ENCODE measurements at places on chromosomes 1 and 21.

DNA sequence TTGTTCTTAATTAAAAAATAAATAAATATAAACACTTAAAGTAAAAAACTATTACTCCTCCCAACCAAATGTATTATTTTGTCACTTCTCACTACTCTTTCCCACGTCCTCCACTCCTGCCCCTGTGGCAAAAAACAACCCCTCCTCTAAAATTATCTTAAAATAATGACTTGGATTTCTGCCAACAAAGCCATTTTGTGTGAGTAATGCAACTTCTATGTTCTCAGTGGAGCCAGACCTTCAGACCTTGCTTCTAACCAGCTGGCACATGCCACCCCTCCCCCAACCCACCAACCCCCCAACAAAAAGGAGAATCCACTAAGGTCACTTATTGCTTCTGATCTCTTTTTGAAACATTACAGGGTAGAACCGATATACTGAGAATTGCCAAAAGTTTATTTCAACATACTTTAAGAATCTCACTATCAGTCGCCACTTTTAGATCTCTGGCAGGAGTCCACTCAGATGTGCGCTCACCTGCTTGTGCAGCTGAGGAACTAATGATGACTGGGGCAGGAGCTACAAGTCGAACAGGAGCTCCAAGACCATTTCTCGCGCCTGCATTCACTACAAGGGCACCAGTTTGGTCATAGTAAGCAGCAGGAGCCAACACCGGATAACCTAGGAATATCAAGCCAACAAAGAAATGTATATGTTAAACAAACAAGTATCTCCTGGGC is 58.3 kb upstream of the SDC3 start:
- DNase-seq, result no peak

DNA sequence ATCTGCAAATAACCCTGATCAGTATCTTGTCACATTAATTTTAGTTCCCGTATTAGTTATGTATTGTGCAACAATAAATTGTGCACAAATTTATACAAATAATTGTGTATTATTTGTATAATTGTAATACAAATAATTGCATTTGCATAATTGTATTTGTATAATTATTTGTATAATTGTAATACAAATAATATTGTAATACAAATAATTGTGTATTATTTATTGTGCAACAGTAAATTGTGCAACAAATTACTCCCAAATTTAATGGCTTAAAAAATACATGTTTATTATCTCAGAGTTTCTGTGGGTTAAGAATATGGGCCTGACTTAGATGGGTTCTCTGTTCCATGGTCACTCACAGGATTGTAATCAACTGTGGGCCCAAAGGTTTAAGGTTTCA is 86.2 kb upstream of the SAMSN1 start:
- DNase-seq, result no peak

DNA sequence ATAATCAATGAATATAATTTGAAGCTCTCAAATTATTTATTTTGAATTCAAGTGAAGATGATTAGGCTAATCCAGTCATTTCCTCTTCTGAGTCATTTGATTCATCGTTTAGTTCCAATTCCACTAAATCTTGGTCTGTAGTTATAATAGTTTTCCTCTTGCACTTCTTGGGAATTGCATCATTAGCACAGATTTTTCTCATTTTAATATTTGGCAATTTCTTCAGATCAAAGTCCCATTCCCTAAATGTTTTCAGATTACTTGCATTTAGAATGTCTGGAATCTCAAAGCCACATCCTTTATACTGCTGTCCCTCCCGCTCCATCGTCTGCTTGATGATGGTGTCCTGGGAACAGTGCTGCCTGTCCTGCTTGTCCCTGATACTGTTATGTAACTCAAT is 43.5 kb downstream of the MAST2 start:
- no peak for DNase-seq

GRCh38 chr1:104380003-104380402 is 630.3 kb downstream of the AMY1C start:
- DNase-seq, result no peak

GRCh38 chr21:46008893-46009621 is 27.5 kb downstream of the COL6A1 start:
- no peak for DNase-seq

DNA sequence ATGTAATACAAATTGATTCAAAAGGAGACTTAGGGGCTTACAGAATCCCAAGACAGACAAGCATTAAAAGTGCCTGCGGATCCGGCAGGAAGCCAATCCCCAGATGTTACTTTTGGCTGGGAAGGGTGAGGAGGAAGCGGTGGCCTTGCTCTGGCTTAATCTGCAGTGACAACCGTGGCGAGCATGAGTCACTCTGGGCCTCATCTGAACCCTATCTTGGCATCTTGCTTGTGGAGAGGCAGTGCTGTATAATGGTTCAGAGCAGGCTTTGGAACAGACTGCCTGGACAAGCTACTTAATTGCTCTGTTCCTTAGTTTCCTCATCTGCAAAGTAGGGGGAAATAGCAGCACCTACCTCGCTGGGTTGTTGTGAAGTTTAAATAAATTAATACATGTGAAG is 74.1 kb downstream of the XCL2 start:
- peak; percentile 58 for DNase-seq

DNA sequence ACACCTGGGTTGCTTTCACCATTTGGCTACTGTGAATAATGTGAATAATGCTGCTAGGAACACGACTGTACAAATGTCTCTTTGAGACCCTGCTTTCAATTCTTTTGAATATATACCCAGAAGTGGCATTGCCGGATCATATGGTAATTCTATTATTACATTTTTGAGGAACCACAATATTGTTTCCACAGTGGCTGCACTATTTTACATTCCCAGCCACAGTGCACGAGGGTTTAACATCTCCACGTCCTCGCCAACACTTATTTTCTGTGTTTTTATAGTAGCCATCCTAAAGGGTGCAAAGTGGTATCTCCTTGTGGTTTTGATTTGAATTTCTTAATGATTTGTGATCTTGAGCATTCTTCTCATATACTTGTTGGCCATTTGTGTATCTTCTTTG is 15.7 kb downstream of the FHAD1 start:
- no peak for DNase-seq

DNA sequence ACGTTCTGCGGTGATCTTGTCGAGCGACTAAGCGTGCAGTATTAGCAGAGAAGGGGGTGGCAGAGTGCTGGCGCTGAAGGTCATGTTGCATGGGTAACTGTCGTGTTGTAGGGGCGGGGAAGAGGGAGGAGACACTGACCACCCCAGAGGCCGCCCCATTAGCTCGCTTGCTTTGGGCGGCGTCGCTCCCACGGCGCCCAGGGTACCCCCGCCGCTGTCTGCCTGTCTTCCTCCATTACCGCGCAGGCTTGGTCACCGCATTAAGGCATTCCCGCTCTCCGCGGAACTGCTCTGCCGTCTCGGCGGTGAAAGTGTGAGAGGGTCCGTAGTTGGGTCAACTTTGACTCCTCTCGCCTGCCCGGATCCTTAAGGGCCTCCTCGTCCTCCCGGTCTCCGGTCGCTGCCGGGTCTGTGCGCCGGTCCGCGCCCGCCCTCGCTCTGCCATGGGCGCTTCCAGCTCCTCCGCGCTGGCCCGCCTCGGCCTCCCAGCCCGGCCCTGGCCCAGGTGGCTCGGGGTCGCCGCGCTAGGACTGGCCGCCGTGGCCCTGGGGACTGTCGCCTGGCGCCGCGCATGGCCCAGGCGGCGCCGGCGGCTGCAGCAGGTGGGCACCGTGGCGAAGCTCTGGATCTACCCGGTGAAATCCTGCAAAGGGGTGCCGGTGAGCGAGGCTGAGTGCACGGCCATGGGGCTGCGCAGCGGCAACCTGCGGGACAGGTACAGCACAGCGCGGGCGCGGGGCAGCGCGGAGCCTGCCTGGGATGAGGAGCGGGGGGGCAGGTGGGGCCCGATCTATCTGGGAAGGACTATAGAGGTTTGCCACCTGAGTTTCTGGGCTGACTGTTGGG is at the start of gene MTARC2:
Gene MTARC2, plus strand, starts transcription at position 234 of the 846 bp plus-strand sequence. Its CDS starts 210 bp downstream, at position 444.
- peak; percentile 57 for DNase-seq

- peak; percentile 43 for DNase-seq
These were observed 650 bp downstream of the PCNX2 start for GRCh38 chr1:233294913-233295236.

- peak; percentile 83 for DNase-seq
These were observed 632 bp downstream of the PEX19 start for GRCh38 chr1:160284220-160284781.

All from suppressor macrophage treated with lipopolysaccharide for 4 hours (primary cell).